ENCODE measurements at places on chromosomes 12 and 14.

- DNase-seq = peak; percentile 41
These were observed at the start of gene RPS6KL1 for GRCh38 chr14:74922752-74923401. RPS6KL1 (minus strand) TSS chr14:74923260; CDS start chr14:74921541, 1,719 bp downstream.

- DNase-seq = no peak
These were observed 16.9 kb upstream of the SRP54 start for GRCh38 chr14:34965912-34966311.

GRCh38 chr12:122842505-122843405 lies 7.5 kb downstream of the HIP1R start:
- no peak for DNase-seq

GRCh38 chr12:79071498-79071897 lies 206.9 kb downstream of the SYT1 start:
- no peak for DNase-seq

GRCh38 chr12:4112734-4113325 lies 160.7 kb upstream of the CCND2 start:
- DNase-seq = no peak

DNA sequence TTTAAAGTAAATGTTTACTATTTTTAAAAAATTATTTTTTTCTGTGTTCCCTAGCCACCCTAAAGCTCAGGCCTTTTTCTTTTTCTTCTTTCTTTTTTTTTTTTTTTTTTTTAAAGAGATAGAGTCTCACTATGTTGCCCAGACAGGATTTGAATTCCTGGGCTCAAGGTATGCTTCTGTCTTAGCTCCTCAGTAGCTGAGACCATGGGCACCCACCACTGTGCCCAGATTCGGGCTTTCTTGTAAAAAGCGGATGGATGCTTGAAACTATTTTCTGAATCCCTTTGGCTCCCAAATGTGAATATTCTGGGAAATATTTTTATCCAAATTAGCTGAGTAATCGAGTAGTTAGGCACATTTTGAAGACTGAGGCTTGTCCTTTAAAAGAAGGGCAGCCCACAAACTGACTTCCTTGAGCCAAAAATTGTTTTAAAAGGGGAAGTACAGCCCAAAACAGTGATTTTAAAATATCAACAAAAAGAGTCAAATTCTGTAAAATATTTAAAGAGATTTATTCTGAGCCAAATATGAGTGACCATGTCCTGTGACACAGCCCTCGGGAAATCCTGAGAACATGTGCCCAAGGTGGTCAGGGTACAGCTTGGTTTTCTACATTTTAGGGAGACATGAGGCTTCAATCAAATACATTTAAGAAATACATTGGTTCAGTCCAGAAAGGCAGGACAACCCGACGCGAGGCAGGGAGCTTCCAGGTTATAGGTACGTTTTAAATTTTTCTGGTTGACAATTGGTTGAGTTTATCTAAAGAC lies 28.8 kb upstream of the HIGD1C start:
- no peak for DNase-seq
